ENCODE measurements at places on chromosomes 7 and 10.

- DNase-seq, result no peak
These were observed 853.5 kb downstream of the KCNMA1 start for GRCh38 chr10:76784076-76784475.

GRCh38 chr10:25699631-25700030 lies 234.4 kb upstream of the MYO3A start:
- DNase-seq, result no peak

DNA sequence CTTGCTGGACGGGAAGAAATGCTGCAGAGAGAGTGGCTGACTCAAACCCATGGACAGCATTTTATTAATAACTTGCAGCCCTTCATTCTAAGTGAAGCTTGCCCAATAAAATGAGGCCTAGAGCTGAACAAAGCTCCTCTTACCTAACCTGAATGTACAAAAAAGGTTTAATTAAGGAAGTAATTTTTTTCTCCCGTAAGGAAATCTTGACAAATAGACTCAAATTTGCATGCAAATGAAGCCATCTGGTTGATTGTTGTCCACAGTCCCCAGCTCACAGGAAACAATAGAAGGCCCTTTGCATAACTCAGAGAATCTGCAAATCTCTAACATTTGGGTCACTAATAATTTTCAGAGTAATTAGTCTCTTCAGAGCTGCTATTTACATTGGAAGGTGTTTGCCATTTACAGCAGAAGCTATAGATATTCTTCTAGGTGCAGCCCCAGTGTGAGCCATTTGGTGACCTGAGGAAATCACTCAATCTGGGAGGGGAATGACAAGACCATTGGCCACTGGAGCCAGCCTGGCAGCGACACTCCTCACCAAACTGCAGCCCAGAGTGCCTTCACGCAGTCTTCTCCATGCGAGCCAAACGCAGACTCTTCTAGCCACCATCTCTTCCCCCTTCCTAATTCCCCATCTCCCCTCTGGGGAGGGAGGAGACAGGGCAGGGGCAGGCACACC lies 483.0 kb upstream of the C7orf33 start:
- no peak for DNase-seq

- DNase-seq, result no peak
These were observed 55.5 kb downstream of the SLC16A12 start for GRCh38 chr10:89479771-89480446.

DNA sequence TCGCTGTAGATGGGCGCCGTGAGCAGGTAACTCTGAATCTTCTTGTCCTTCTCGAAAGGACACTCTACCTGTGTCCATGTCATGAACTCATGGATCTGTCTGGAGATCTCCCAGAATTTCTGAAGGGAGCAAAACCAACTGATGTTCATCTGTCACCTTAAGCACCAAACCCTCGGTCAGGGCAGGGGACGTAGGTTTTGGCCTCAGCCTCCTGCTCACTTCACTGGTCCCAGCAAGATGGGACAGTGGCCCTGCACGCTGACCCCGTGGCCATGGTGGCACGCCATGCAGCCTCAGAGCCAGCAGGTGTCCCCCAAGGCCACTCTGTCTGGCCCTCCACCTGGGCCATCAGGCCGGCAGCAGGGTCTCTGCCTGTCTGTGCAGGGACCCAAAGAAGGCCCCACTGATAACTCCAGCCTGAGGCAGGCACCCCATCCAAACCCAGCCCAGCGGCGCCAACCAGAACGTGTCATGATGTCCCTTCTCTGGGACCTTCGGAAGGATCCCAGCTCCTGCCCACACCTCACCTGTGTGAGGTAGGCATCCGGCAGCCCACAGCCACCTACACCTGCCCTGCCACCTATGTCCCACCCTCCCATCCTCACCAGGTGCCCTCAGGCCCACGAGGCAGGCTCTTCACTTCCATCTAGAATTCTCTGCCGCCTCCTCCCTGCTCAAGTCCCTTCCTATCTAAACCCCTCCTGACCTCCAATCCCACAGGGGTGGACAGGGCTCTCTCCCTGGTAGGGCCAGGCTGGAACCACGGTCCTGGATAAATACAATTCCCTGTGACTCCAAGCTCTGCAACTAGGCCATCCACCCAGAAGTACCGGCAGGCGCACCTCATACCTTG lies 59.0 kb downstream of the CSGALNACT2 start:
- DNase-seq, result peak; percentile 86

- no peak for DNase-seq
These were observed 35.2 kb upstream of the ITGA8 start for GRCh38 chr10:15754937-15755336.

All from osteoblast (primary cell).